Sciatic nerve (tissue), 2 donors: ENCODE measurements at places on chromosomes 6 and 20. TPM values are rescaled to one million over a fixed set of nuclear protein-coding genes. Genes with fewer than 3 reads are reported as not detected.
A peak's percentile ranks its signal among the peaks of the same experiment; 100 is the strongest.

RTF2 gene
- total RNA-seq: 88.7 TPM

ZSCAN16 gene
- total RNA-seq: 4.1 TPM

TTLL9 gene
- 7.1 TPM for total RNA-seq

- no peak for DNase-seq
Measured at GRCh38 chr6:139369568-139370282, 4.7 kb downstream of the CITED2 start.

- no peak for DNase-seq
Measured at GRCh38 chr20:62576815-62577489, 65.4 kb upstream of the SLCO4A1 start.

DNA sequence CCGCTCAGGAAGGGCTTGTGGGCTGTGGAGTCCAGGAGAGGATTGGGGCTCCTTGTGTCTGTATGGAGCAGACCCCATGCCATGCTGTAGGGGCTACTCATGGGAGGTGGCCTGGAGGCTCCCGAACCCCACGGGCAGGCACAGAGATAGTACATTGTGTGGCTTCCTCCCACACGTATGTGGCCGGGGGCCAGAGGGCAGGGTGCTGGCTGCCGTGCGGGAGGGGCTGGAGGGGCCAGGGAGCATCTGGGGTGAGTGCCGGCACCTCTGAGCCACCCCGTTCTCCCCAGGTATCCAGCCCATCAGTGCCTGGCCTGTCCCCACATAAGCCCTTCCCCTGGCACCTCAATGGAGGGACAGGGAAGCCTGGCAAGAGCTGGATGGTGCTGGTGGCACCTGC, 7.6 kb downstream of the RBBP8NL start:
- no peak for DNase-seq

- DNase-seq: no peak
Measured at GRCh38 chr6:149270616-149271015, 46.9 kb upstream of the TAB2 start.

DNA sequence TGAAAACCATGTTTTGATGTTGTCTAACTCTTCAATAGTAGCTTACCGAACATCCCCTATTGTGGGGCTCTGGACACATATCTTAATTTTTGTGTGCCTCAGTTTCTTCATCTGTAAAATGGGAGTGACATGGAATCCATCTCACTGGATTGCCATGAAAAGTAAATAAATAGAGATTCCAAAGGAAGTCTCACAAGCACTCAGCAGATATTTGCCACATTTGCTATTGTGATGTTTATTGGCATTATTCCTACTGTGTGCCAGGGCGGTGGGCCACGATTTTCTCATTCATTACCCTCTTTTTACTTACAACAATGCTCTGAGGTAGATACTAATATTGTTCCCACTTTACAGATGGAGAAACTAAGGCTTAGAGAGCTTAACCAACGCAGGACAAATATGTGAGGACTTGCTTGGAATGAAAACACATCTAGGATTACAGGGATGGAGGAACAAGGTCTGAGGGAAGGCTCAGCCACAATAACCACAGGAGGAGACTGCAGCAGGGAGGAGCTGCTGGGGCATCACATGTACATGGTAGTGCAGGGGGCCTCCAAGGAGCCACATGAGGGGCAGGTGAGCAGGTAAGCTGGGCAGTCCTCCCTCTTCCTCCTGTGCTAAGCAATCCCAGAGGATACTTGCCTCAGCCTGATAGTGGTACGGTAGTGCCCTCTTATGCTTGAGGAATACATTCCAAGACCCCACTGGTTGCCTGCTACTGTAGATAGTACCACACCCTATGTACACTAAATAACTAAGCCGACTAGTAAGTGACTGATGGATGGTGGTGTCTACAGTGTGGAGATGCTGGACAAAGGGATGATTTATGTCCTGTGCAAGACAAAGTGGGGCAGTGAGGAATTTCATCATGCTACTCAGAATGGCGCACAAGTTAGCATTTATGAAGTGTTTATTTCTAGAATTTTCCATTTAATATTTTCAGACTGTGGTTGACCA, 176.9 kb downstream of the FOXA2 start:
- no peak for DNase-seq

DNA sequence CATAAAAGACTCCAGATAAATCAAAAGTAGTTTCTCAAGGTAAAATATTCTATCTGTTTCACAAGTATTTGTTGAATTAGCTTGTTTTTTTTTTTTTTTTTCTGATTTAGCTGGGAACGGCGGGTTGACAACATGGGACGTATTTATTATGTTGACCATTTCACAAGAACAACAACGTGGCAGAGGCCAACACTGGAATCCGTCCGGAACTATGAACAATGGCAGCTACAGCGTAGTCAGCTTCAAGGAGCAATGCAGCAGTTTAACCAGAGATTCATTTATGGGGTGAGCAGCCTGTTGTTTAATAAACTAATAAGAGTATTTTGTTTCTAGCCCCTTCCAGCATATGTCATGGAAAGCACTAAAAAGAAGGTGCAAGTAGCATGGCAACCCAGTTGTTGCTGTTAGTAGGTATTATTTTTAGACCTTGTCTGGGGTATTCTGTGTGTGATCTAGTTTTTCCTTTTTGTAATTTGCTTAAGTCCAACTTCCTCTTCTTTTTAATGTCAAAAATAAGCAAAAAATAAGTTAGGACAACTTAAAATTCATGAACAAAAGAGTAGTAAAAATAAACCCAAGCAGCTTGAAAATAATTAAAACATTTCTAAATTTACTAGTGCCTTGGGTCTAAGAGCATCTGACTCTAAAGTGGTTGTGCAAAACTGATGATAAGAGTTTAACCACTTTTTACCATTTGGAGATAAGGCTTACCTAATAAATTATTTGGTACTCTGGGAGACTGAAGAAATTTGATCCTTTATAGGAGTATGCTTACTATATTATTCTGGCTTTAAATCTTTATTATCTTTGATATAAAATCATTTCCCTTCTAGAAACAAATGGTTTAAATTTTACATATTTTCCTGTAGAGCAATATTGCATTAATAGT, 70.8 kb upstream of the DYNLRB1 start:
- no peak for DNase-seq

- peak; percentile 60 for DNase-seq
Measured at GRCh38 chr6:17392978-17393891, at the start of gene CAP2. TSS of gene CAP2 (plus strand) at chr6:17393595. CDS start at chr6:17421556, 27,961 bp downstream.

- no peak for DNase-seq
Measured at GRCh38 chr6:149032599-149033405, 284.7 kb upstream of the TAB2 start.

- no peak for DNase-seq
Measured at GRCh38 chr6:159249128-159249527, 79.9 kb downstream of the FNDC1 start.

- DNase-seq: no peak
Measured at GRCh38 chr6:7846966-7847818, 63.4 kb downstream of the TXNDC5 start.
